PC-9 (cell line): ENCODE measurements at places on chromosomes 16 and 17.
A peak's percentile ranks its signal among the peaks of the same experiment; 100 is the strongest.

DNA sequence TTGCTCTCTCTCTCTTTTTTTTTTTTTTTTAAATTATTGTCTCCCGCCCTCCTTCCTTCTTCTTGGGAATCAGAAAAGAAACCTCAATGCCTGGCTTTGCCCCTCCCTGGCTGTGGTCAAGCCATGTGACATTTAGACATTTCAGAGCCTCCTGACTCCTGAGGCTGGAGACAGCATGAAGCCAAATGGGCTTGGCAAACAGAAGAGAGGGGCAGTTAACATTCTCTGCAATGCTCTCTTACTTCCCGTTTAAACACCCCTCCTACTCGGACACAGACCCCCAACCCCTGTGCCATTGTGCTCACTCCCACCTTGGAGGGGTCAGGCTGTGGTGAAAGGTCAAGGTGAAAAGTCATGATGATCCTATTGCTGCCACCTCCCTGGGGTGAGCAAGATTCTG lies 14.7 kb upstream of the MEOX1 start:
- no peaks in the 10 kb centered on the region for H3K27me3 ChIP-seq
- H3K27ac ChIP-seq, result no peak overlapping the region
- no peak overlapping the region for H3K4me3 ChIP-seq
- H3K4me1 ChIP-seq, result peaks cover 13% of the 10 kb centered on the region
- H3K36me3 ChIP-seq, result no peaks in the 10 kb centered on the region

GRCh38 chr16:64654178-64654577 lies 467.7 kb downstream of the CDH11 start:
- no peak overlapping the region for H3K4me3 ChIP-seq
- H3K27me3 ChIP-seq, result no peaks in the 10 kb centered on the region
- no peaks in the 10 kb centered on the region for H3K36me3 ChIP-seq

- H3K4me1 ChIP-seq, result no peaks in the 10 kb centered on the region
- H3K27ac ChIP-seq, result no peak overlapping the region
- no peak overlapping the region for H3K4me3 ChIP-seq
- no peaks in the 10 kb centered on the region for H3K36me3 ChIP-seq
Observed at GRCh38 chr16:10297341-10298006, 88.4 kb upstream of the ATF7IP2 start.

- DNase-seq, result no peak
- no peaks in the 10 kb centered on the region for H3K27me3 ChIP-seq
- H3K36me3 ChIP-seq, result no peaks in the 10 kb centered on the region
- H3K4me1 ChIP-seq, result no peaks in the 10 kb centered on the region
- H3K27ac ChIP-seq, result no peak overlapping the region
Observed at GRCh38 chr16:1511662-1512569, 18.8 kb downstream of the TELO2 start.

DNA sequence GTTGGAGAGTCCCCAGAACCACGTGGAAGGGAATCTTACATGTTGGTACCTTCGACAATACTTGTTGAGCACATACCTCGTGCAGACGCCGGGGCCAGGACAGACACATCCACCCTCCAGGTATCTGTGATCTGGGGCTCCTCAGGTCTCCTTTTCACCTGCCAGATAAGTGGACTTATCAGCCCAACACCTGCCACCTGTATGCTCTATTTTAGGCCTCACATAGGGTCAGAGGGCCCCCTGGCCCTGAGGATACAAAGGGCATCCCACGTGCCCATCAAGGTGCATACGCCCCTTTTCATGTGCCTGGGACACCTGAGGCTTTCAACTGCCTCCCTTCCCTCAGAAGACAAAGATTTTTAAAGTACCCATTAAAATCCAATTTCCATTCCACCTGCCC lies 212.7 kb downstream of the MRTFB start:
- H3K27me3 ChIP-seq, result no peaks in the 10 kb centered on the region
- H3K36me3 ChIP-seq, result no peaks in the 10 kb centered on the region
- DNase-seq, result no peak
- H3K27ac ChIP-seq, result no peak overlapping the region

DNA sequence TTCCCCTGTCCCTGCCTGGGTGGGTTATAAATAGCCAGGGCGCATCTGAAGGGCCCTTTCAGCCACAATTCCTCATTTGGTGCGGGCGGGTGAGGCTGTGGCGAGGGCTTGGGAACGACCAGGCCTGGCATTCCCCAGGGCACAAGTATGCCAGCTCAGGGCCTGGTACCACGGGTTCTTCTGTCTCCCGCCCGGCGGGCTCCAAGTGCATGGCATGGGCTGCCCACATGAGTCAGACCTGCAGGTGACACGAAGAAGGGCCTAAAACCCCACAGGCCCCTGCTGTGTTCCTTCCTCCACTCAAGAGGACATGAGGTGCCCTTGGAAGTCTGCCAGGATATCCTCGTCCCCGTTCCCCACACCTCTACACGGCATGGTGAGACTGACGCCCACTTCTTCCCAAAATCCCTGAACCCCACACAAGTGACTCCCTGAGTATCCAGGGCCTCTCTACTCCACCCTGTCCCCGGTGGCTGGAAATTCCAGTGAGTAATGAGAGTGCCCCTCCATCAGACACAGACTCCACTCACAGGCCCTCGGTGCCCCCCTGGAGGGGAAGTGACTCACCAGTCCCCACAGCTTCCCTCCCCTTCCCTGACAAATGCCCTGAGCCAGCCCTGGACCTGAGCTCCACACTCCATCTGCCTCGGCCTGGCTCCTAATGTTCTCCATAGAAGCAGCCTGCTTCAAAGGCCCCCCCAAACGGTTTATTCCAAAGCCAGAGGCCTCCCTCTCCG lies 68.8 kb downstream of the ABR start:
- peak overlapping the region; percentile 97 for H3K27ac ChIP-seq
- no peaks in the 10 kb centered on the region for H3K36me3 ChIP-seq
- peak overlapping the region; percentile 89; the same call in 1 of the 2 replicates for H3K4me3 ChIP-seq
- H3K4me1 ChIP-seq, result peaks cover 62% of the 10 kb centered on the region

DNA sequence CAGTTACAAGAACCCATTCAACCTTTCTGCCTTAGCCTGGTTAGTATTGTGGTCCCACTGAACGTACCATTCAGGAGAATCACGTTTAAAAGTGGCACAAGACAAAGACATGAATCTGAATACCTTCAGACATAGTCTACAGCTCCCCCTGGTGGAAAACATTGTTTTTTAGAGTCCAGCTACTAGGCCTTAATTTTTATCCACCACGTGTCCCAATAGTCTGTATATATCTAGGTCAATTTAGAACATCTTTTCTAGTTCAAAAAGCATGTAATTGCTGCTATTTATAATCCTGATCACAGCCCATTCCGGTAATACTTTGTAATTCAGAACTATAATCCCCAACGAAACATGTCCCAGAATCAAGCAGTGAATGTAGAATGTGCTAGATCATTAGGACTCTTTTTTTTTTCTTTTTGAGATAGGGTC lies 13.7 kb upstream of the GUCY2D start:
- H3K36me3 ChIP-seq, result no peaks in the 10 kb centered on the region
- no peak overlapping the region for H3K4me3 ChIP-seq
- no peaks in the 10 kb centered on the region for H3K27me3 ChIP-seq
- DNase-seq, result peak; percentile 50
- H3K27ac ChIP-seq, result no peak overlapping the region

- H3K27me3 ChIP-seq, result no peaks in the 10 kb centered on the region
- peaks cover 22% of the 10 kb centered on the region for H3K36me3 ChIP-seq
- peak within 1 kb of the TSS; percentile 94 for H3K27ac ChIP-seq
- peak within 1 kb of the TSS; percentile 83 for H3K4me3 ChIP-seq
- peak; percentile 99 for DNase-seq
Observed at GRCh38 chr16:1964506-1965395, at the start of gene RPS2. RPS2 (minus strand) TSS chr16:1964826; CDS start chr16:1964625, 201 bp downstream.
